ENCODE measurements at places on chromosomes 12 and 14.

GRCh38 chr12:108333898-108334699 lies 5.0 kb downstream of the CMKLR1 start:
- DNase-seq = no peak

- DNase-seq = no peak
These were observed 2.4 kb downstream of the WASHC3 start for GRCh38 chr12:102059343-102059742.

DNA sequence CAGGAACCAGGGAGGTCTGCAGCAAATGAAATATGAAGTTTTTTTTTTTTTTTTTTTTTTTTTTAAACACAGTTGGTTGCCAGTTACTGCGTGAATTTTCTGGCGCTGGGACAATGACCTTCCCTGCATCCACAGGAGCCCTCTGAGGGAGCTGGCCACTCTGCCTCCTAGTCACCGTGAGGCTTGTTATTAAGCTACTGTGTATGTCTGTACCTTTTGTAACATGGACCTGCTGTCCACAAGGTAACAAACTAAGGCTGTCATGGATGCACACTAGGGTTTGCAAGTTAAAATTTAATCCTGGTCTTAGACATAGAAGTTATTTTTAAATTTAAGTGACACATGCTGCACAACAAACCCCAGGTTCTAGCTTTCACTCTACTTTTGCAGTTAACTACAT lies 211.0 kb downstream of the SSPN start:
- DNase-seq = no peak

DNA sequence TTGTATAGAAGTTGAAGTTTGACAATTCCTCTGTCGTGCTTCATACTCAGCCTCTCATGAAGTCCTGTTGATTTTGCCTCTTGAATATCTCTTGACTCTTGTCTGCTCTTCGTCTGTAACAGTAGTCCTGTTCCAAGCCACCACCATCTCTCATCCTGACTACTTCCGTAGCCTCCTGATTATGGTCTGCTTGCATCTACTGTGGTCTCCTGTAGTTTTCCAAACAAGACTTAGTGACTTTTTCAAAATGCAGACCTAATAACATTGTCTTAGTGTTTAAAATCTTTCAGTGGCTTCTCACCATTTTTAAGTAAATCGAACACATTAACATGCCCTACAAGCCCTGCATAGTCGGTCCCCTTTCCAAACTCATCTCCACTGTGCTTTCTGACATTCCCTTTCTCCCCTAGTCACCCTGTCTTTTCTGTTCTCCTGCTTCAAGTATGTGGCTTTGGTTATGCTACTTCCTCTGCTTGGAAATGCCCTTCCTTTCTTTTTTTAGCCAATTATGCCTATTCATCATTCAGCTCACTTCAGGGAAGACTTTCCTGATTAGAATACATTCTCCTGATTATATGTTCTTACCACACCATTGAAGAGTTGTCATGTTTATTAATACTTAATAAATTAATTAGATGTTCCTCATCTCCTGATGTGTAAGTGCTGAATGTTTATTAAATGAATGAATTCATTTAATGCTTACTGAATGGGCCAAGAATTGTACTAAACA lies 2.0 kb downstream of the SCYL2 start:
- peak; percentile 6 for DNase-seq

DNA sequence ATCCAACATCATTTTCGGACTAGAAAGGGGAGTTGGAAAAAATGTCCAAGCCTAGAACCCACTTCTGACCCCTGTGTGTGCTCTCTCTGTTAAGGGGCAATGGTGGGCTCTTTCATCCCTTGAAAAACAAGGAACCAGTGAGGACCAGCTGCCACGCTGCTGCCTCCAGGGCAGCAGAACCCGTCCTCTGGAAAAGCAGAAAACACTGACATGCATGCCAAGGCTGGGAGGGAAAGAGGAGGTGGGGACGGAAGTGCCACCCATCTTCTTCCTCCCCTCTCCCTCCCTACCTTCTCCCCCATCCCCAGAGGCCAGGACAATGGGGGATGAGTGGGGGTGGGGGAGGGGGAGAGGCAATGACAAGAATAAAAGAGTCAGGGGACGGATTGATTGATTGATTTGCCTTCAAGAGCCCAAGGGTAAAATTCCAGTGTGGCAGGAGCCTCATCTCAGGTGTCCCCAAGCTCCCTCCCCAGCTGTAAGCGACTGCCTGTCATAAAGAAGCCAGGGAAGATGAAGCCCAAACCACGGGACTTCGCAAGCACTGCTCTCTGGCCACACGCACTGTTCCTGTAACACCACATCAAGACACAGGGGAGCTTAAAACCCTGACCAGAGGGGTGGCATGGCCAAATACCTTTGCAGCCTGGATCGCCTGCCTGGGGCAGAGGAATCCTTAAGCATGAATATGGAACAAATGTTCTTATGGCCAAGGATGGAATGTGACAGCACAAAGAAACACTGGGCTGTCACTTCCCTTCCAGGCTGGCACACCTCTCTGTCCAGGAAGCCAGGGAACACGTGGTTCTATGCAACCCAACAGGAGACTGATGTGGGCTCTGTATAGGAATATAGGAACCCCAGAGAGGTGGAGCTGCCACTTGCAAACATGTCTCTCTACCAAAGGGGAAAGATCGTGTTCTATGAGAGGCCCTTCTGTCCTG lies 38.9 kb upstream of the BDKRB2 start:
- no peak for DNase-seq

GRCh38 chr12:72509891-72510290 lies 237.7 kb downstream of the TRHDE start:
- no peak for DNase-seq

- peak; percentile 91 for DNase-seq
These were observed 612 bp downstream of the PPTC7 start for GRCh38 chr12:110582276-110583136.

- DNase-seq = no peak
These were observed 39.2 kb upstream of the PWP1 start for GRCh38 chr12:107646436-107646835.

GRCh38 chr12:104727726-104728465 lies 230.2 kb downstream of the SLC41A2 start:
- DNase-seq = no peak

DNA sequence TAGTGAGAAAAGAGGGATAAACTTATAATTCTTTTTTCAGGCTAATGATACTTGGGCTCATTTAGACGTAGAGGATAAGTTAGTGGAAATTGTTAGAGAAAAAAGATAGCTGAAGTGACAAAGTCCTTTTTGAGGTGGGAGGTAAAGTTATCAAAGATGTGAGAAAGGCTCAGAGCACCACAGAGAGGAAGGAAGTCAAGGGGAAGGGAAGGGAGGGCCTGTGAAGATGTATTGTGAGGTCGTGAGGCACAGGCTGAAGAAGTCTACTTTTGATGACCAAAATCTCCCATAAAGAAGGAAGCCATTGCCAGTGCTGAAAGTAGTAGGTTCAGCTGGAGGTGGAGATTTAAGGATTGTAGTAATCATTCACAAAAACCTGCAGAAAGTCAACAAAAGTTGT lies 19.4 kb upstream of the PTGDR start:
- no peak for DNase-seq

DNA sequence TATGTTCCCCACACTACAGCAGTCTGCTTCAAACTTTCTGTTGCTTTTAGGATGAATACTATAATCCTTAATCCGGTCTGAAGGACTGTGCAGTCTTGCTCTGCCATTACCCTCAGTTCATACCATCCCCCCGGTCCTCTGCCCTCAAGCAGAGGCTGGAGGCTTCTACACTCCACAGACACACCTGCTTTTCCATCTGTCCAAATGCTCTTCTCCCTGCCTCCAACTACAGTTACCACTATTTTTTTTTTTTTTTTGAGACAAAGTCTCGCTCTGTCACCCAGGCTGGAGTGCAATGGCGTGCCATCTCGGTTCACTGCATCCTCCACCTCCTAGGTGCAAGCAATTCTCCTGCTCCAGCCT lies 19.3 kb upstream of the KCNH3 start:
- no peak for DNase-seq

GRCh38 chr14:74619672-74620131 lies 7.7 kb upstream of the LTBP2 start:
- no peak for DNase-seq

- DNase-seq = peak; percentile 71
These were observed 27.8 kb upstream of the GPR132 start for GRCh38 chr14:105093038-105093430.

DNA sequence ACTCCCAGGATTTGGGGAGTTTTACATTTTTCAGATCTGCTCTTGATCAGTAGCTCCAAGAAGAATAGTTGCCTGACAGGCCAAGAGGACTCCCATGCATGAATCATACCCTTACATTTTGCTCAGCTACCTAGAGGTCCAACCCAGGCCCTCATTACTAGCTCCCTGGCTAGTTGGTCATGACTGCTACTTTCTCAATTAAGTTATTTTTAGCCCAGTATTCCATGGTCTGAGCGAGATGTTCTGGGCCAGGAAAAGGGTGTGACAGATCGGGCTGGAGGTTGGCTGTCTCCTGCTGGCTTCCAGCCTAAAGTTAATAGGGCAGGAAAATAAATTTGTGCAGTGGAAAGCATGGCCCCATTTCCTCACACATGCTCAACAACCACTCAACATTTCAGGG lies 379.2 kb downstream of the GRIN2B start:
- no peak for DNase-seq

DNA sequence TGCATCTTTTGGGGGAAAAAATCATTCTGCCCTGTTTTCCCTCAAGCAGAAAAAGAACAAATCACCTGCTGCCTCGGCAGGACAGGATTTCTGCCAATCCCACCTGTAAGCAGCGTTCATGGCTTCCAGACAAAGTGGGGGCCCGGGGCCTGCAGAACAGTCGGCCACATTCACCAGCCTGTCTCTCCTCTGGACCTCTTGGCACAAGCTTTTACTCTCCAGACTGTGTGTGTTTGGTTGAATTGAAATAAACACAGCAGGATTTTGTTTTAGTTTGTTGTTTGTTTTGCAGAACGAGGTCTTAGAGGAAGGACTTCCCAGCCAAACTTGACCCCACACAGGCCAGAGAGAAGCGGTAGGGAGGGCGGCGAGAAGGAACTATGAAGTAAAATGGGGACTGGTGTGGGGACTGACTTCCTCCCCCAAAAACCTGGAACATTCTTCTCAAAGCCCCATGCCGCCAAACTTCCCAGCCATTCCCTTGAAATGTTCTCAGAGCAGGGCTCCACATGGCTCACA lies 41.7 kb upstream of the FOS start:
- no peak for DNase-seq

GRCh38 chr14:61404637-61405036 lies 83.3 kb downstream of the PRKCH start:
- DNase-seq = no peak

DNA sequence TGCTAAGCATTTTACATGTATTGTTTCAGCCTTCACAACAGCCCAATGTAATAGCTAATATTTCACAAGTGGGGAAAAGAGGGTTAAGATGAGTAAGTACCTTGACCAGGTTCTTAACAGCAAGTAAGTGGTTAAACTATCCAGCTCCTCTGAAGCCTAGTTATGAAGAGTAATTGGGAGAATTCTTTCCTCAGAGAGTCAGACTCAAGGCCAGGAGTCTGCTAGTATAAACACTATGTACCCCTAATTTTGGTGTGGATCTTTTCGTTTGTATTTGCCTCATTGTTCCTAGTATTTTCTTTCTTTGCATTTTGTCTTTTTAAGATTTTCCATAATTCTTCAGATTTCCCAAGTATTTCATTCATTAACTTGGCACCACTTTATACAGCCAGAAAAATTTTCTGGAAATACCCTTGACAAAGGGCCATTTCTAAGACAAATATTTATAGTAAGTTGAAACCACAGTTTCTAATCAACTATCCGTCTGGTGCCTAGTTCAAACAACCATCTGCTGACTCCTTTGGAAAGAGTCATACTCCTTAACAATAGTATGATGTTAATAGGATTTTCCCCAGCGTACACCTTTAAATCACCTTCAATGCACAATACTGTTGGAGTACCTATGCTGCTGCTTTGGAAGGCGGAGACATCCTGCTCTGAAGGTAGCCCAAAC lies 81.2 kb downstream of the SCAF11 start:
- DNase-seq = no peak

DNA sequence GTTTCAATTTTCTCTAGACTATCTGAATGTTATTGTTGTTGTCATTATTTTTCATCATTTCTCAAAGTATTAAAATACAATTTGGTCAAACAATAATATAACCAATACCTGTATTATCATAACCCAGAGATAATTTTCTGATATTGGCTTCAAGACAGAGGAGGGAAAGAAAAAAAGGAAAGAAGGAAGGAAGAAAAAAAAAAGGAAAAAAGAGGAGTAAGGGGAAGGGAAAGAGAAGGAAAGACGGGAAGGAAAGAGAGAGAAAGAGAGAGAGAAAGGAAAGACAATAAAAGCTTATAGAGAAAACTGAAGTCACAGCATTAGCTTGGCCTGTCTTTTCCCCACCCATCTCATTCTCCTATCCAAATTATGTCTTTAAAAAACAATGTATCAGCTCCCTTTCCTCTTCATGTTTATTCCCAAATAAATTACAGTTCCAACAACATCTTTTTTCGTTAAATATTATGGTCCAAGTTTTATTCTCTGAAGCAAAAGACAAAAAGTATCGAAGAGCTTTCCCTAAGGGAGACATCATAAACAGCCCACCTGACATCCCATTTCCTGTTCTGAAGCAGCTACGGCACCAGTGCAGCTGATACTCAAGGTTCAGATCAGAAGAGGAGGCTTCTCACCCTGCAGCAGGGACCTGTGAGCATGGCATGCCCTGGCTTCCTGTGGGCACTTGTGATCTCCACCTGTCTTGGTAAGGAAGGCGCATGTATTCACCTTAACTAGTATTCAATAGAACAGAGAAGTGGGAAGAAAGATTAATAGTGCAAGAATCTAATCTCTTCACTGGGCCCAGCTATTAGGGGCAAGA lies 308.3 kb downstream of the DAD1 start:
- no peak for DNase-seq

DNA sequence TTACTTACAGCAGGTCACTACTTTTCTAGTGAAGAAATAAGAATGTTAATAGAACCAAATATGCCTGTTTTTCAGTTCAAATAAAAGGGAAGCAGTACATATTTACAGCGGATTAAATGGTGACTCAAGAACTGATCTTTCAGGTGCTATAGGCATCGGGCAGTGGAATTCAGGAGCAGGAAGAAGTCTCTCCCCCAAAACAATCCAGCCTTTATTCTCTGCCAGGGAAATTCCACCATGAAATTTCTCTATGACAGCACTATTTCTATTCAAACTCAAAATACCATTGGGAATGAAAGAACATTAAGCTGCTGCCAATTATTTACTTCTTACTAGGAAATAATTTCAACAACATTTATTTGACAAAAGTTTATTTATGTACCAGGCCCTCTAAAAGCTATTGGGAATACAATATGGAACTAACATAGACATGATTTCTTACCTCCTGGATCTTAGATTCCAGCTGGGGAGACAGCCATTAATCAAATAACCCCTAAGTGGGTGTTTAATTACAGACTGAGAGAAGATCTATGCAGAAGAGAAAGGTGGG lies 60.3 kb upstream of the KRR1 start:
- no peak for DNase-seq

DNA sequence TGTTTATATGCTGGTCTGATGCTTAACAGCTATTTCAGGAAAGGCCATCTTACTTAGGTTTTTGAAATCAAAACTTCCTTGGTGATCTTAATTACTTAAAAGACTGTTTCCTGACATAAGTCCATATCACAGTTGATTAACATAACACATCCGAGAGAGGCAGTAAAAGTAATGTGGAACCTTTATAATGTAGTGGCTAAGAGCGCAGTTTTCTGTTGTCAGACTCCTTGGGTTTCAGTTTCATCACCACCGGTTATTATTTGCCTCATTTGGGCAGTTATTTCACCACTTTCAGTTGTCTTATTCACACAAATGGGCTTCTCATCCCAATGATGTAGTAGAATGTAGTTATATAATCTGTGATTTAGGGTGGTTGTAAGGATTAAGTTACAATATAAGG lies 30.9 kb downstream of the TBC1D15 start:
- peak; percentile 21 for DNase-seq
